Myometrial cell (primary cell): ENCODE measurements at places on chromosomes 12 and 14. TPM values are rescaled to one million over a fixed set of nuclear protein-coding genes. Genes with fewer than 3 reads are reported as not detected.

Gene DDX11
- 14.1 and 17.0 TPM in 2 replicates for total RNA-seq

Gene ERP27
- total RNA-seq = not detected in 2 replicates

Gene RND1
- 0.29 TPM in 1 of 2 replicates, not detected in the other for total RNA-seq

Gene WIF1
- total RNA-seq = 0.18 TPM in 1 of 2 replicates, not detected in the other

Gene KLRK1
- not detected in 2 replicates for total RNA-seq

Gene NINJ2
- 1.8 TPM in 1 of 2 replicates, not detected in the other for total RNA-seq

Gene SERPINA1
- 0.86 and 1.6 TPM in 2 replicates for total RNA-seq

Gene PLA2G1B
- total RNA-seq = not detected in 2 replicates

Gene NUDT14
- total RNA-seq = 23.7 and 43.0 TPM in 2 replicates

Gene BCL11B
- under 0.01 TPM in 1 of 2 replicates, not detected in the other for total RNA-seq

Gene IAPP
- not detected in 2 replicates for total RNA-seq
